H7 (cell line): ENCODE measurements at places on chromosomes 5 and 9. TPM values are rescaled to one million over a fixed set of nuclear protein-coding genes. Genes with fewer than 3 reads are reported as not detected.

Gene LURAP1L
- 0.90 and 1.7 TPM in 2 replicates for total RNA-seq

DNA sequence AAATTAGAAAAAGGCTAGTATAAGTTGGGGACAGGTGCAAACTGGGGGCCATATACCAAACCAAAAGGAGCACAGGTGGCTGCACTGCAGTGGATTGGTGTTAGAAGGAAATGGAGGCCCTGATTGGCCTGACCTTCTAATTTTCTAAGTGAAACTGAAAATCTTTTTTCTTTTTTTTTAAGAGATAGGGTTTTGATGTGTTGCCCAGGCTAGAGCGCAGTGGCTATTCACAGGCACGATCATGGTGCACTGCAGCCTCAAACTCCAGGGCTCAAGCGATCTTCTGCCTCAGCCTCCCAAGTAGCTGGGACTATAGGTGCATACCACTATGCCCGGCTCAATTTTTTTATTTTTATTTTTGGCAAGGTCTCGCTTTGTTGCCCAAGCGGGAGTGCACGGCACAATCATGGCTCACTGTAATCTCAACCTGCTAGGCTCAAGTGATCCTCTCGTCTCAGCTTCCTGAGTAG is 9.8 kb upstream of the CCDC69 start:
- no peak for DNase-seq

DNA sequence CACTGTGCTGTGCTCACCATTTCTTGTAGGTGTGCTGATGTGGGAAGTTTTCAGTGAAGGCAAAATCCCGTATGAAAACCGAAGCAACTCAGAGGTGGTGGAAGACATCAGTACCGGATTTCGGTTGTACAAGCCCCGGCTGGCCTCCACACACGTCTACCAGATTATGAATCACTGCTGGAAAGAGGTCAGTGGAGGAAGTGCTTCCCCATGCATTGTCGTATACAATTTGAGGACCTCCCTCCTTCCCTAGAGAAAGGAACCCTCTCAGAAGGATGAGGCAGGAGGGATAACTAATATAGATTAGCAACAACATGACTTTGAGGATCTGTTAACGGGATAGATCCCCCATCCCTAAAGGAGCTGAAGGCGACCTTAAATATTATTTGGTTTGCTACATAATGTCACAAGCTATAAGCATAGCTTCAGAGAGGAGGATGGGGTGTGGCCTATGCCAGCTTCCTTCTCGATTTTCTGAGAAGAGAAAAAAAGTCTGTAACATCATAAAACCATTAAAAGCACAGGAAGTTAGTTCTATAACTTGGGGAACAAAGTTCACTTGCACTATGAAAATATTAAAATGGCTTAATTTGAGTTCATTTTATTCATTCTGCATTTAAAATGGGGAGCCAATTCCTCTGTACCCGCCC is 17.0 kb upstream of the CYFIP2 start:
- DNase-seq: no peak

DNA sequence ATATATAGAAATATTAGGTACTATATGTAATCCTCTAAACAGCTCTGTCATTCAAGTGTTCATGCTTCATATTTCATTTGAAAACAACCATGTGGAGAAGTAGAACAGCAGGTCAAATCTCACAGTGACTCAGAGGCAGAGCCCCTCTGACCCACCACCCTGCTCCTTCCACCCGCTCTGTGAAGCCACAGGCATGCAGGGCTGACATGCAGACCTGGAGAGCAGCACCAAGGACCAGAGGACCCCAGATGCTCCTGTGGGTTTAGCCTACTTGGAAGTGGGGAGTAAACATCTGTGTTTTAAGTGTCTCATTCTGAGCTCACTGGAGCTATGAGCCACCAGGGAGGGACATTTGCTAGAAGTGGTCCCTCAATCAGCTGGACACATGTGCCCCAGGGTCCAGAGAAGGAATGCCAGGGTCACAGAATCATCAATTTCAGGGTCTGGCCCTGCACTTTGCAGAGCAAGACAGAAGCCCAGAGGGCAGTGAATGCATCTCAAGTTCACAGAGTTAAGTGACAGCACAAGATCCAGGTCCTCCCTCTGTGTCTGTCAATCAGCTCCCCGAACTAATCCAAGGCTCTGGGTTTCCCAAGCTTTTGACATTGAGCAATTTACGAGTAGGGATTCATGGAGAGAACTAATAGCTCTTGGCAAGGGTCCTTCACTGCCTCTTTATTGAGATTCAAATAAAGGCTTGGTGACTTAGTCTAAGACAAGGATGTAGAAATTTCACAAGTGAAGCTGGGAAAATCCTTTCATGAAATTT is 441.1 kb downstream of the SEMA5A start:
- no peak for DNase-seq

DNA sequence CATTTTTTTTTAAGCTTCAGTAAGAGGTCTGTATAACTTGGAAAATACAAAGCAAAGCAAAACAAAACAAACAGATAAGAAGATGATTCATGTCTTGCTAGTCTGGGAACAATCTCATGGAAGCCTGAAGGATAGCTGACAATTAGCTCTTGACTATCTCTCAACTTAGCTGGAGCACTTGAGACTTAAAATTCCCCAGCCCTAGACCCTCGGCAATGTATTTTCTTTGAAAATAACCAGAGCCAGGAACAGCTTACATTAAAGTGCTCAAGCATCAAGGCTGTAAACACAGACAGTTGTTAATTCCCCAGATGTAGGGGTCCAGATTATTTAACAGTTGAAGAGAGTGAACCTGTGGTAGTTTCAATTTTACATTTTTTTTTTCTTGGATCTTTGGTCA is 82.9 kb downstream of the TMEM252 start:
- no peak for DNase-seq

DNA sequence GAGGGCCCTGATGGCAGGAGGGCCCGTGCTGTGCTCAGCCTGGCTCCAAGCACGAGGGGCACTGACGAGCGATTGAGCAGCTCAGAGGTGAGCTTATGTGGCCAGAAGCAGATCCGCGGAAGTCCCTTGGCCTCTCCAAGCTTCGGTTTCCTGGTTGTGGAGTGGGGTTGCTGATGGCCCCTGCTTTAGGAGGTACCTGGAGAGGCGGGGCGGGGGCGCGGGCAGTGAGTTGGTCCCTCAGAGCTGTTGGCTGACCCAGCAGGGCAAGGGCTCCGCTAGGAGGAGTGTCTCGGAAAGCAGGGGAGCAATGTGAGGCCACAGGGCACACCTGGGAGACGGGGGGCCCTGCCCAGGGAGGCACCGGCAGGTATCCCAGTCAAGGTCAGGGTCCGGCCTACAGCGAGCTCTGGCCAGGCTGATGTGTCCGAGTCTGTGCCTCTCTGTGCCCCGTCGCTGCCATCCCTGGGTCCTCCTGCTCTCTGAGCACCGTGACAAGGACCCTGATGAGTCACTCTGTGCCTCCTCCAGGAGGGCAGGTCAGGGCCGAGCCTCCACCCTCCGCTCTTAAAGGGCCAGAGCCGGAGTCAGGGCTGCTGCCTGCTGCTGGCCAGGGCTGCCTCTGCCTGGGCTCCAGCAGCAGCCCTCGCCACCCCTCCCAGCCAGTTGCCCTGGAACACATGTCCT is 14.8 kb downstream of the NCS1 start:
- peak; percentile 92 for DNase-seq

DNA sequence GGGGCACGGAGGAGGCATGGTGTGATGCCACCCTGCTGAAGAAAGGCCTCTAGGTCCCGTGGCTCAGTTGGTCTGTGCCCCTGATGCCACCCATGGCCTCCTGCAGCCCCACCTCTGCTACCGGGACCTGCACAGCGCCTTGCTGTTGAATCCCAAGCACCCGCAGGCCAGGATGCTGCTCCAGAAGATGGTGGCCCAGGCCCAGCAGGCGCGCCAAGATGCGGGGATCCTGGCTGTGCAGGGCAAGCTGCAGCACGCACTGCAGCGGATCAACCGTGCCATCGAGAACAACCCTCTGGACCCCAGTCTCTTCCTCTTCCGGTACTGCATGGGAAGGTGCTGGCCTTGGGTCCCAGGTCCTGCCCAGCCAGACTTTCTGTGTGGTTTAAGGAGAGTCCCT is 7.1 kb downstream of the TTC16 start:
- DNase-seq: no peak

Gene PCDHB16
- total RNA-seq: 0.03 and 0.07 TPM in 2 replicates

Gene TLR4
- 0.07 TPM in 1 of 2 replicates, not detected in the other for total RNA-seq

Gene ITGA1
- total RNA-seq: 1.00 and 2.6 TPM in 2 replicates

DNA sequence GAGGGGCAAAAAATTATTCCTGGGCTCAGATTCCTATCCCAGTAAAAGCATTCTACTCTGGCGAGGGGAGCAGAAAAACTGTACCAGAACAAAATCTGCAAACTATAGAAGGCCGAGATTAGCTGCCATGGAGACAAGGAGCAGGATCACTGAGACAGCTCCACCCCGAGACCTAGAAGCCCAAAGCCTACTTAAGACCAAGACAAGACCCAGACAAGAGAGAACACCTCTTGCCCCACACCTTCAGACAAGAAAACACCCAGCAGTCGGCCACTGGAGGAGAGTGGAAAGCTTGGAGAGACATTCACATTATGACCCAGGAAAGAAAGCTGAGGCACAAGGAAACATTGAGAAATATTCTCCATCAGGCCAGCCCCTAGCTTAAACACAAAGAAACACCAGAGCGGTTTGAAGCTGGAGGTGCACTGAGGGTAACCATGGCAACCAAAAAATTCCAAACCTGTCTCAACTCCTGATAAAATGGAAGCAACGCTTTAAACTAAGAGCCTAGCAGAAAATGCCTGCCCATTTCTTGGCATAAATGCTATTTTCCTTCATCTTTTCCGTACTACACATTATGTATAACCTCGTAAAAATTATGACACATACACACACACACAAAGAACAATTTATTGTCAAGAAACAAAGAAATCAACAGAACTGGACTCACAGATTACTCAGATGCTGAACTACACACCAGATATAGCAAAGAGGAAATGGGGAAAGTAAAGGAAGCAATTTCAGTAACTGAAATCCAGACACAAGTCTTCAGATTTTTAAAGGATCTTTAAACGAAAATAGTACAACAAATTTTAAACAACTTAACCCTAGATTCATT is 53.8 kb upstream of the FTMT start:
- DNase-seq: peak; percentile 0

DNA sequence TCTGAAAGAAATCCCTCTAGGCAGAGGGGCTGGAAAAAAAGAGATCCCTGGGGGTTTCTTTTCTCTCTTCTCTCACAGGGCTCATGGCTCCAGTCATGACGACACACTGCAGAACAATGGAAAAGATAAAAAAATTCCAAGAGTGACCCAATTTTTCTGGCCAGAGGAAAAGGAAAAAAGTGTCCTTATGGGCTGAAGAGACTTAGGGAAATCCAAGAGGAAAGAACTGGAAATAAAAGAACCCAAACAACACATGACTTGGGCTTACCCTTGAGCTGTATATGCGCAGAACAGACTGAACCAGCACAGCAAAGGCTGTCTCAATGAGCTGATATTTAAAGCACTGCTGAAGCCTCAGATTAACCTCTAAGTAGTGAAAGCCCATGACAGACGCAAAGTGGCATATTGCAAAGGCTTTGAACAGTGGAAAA is 102.4 kb downstream of the SMIM23 start:
- no peak for DNase-seq

DNA sequence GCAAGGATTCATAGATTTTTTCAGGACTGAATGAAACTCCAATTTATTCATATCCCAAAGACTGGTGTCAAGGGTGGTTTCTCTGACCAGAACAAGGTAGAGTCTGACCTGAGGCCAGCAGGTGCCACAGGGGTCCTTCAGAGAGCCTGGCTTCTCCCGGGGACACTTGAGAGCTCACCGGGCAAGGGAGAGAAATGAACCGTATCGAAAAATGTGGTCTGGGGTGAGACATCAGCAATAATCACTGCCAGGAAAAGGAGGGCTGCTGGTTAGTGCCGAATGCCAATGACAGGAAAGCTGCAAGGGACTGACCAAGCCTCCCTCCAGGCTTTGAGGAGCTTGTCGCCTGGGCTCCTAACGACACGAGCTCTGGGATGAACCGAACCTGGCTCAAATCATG is 142.7 kb downstream of the TTLL11 start:
- no peak for DNase-seq

- no peak for DNase-seq
These were observed 30.1 kb upstream of the CNOT6 start for GRCh38 chr5:180463916-180464602.

DNA sequence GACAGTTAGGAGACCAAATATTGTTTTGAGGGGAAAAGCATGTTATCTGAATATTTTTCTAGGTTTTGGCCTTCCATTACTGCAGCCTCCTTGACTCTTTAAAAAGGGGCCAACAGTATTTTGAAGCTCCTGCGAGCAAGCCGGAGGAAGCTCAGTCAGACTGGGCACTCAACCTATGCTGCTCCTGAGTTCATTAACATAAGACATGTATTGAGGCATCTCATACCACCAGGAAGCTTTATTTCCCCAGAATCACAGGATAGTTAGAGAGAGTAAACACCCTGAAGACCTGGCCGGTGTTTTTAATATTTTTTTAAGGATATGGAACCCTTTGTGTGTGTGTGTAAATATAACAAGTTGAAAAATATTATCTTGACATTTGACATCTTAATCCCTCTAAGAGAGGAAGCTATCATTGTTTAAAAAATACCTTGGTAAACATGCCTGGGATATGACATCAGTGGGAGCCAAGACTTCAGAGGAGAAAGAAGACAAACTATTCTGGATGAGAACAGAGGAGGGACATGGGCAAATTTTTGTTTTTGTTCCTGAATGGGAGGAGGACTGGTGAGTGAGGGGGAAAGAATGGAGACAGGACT is 139.3 kb upstream of the SLIT3 start:
- no peak for DNase-seq

GRCh38 chr5:109917966-109918365 is 228.2 kb downstream of the MAN2A1 start:
- DNase-seq: no peak

Gene KCNMB1
- 0.07 TPM in 1 of 2 replicates, not detected in the other for total RNA-seq

DNA sequence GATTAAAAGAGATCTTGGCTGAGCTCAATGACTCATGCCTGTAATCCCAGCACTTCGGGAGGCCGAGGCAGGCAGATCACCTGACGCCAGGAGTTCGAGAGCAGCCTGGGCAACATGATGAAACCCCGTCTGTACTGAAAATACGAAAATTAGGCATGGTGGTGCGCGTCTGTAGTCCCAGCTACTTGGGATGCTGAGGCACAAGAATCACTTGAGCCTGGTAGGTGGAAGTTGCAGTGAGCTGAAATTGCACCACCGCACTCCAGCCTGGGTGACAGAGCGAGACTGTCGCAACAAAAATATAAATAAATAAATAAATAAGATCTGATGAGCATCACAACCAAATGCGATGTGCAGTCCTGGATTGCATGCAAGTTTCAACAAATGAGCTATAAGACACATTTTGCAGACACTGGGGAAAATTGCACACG is 8.7 kb upstream of the ENG start:
- DNase-seq: no peak

GRCh38 chr5:96995419-96995818 is 59.5 kb downstream of the LNPEP start:
- no peak for DNase-seq

Gene CCNO
- 0.35 TPM in 1 of 2 replicates, not detected in the other for total RNA-seq

- DNase-seq: no peak
These were observed 56.2 kb upstream of the TRAF1 start for GRCh38 chr9:120982836-120983235.
